ENCODE measurements at places on chromosomes 6 and 20.
A peak's percentile ranks its signal among the peaks of the same experiment; 100 is the strongest.

- DNase-seq, result no peak
Measured at GRCh38 chr20:11675920-11676629, 241.6 kb upstream of the BTBD3 start.

DNA sequence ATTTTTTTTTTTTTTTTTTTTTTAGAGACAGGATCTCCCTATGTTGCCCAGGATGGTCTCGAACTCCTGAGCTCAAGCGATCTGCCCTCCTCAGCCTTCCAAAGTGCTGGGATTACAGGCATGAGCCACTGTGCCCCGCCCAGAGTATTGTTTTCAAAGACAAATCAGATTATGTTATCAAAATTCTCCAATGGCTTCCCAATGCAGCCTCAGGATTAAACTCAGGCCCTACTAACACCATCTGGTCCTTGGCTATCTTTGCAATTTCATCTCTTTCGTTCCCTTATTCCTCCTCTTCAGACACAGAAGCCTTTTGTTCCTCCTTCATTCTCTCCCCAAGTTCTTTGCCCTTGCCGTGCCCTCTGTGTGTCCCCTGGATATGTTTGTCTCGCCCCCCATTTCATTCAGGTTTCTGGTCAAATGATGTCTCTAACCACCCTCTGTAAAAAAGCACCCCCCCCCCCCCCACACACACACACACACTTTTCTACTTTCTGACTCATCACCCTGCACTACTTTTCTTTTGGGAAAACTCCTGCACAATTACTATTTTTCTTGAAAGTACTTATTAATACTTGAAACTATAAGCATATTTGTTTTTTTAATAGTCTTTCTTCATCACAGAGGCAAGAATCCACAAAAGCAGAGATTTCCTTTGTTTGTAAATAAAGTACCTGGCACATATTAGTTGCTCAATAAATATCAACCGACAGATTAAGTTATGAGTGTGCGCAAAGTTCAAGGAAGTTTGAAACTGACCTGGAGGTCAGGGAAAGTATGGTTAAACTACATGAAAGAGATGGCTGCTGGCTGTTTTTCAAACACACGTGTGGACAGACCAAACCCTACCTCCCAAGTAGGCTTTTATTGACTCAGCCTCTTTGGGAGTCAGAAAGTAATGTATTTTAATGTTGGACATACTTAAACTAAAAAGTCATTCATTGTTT, 16.7 kb downstream of the BTN1A1 start:
- no peak for DNase-seq

- DNase-seq, result no peak
Measured at GRCh38 chr6:109118871-109119354, 23.6 kb downstream of the CEP57L1 start.

GRCh38 chr20:32672982-32673851, 524 bp downstream of the C20orf203 start:
- DNase-seq, result peak; percentile 32

- DNase-seq, result no peak
Measured at GRCh38 chr6:39266782-39267355, 37.6 kb upstream of the KCNK5 start.

GRCh38 chr20:5513975-5514516, 197.3 kb upstream of the PROKR2 start:
- DNase-seq, result no peak

- DNase-seq, result no peak
Measured at GRCh38 chr20:62643521-62644043, 1.3 kb downstream of the SLCO4A1 start.

DNA sequence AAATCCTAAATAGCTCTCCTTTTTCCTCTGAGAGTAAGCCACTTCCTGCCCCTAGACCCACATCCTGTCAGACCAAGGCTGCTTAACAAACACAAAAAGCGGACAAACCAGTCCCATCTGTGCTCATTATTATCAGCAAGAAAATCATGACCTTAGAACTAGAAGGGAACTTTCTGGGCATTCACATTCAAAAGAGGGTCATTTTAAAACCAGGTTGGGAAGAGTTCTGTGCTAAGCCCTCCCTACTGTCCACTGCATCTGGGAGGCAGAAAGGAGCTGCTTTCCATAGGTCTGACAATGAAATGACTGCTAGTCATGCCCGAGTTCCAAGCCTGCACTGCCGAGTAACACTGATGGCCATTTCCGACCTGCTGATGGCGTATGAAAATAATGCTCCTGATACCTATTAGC, 15.4 kb downstream of the EZR start:
- DNase-seq, result no peak

DNA sequence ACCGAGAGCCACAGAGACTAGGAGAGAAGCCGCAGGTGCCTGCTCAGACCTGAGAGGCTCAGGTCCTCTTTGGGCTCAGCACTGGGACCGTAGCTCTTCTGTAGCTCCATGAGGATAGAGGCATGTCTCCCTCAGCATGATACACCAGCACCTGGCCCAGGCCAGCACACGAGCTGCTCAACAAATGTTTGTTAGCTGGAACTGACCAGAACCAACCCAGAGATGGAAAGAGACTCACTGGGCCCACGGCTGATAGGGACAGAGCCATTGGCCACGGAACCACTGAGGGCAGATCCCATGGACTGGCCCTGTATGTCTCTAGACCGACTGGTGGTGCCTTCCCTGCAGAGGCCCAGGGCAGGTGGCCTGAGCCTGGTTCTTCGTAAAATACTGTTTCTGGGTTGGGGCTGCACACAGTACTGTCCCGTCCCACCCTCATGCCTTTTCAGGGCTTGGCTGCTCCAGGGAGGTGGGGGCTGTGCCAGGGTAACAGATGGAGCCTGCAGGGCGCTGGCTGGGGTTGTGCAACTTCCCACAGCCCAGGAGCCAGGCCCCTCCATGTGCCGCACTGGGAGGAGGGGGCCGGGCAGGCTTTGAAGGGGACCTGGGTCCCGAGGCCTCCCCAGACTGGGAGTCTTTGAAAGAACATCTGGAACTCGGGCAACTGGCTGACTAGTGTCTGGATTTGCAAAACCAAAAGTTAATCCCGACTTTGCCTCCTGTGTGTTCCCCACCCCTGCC, 5.2 kb downstream of the C20orf204 start:
- no peak for DNase-seq

GRCh38 chr6:69866351-69866769, at the start of gene COL19A1:
Gene COL19A1 (plus strand): TSS chr6:69866556. CDS start chr6:69879568, 13,012 bp downstream.
- no peak for DNase-seq

GRCh38 chr6:11779329-11780096, 910 bp upstream of the ADTRP start:
- DNase-seq, result no peak

DNA sequence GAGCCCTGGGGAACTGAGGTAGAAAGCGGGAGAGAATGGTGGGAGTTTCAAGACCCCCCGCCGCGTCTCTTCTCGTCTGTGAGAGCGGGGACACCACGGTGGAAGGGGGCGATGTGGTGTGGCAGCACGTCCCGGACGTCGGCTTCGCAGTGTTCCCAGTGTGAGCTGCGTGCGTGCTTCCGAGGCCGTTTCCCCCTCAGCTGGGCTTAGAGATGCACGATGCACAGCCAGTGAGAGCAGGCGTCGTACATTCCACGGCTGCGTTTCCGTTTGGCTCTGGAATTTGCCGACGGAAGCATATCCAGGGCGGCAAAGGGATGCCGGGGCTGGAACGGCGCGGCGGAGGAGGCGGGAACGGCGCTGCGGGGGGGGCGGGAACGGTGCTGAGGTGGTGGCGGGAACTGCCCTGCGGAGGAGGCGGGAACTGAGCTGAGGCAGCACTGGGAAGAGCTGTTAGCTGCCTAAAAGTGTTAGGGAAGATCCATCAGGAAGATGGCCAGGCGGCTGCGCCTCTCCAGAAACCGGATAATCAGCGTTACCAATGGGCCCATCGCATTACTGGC, 37.7 kb downstream of the KIF25 start:
- DNase-seq, result peak; percentile 48

GRCh38 chr6:143110572-143110971, 49.9 kb downstream of the AIG1 start:
- DNase-seq, result no peak

DNA sequence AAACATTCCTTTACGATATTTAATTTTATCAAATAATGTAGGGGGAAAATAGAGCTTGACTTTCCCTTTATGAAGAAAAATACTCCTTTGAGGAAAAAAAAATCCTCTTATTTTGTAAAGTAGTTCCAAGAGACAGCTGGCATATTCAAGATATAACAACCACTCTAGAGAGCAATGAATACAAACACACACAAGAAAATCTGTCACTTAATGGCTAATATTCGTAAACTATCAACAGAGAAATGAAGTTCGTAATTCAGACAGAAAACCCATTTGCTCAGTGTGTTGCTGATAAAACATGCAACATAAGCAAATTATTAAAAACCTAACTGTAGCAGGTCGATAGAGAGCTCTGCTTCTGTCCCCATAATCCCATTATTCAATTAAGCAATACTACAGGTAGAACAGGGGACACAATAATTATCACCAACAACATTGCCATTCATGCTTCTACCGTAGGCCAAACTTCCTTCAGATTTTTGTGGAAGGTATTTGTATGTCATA, 714.4 kb upstream of the MARCKS start:
- no peak for DNase-seq

GRCh38 chr6:19410481-19410880, 426.7 kb upstream of the ID4 start:
- no peak for DNase-seq

GRCh38 chr20:40583636-40584035, 105.4 kb downstream of the MAFB start:
- no peak for DNase-seq

GRCh38 chr6:157954150-157955117, 27.2 kb upstream of the SYNJ2 start:
- no peak for DNase-seq

GRCh38 chr6:16851044-16851540, 89.8 kb upstream of the ATXN1 start:
- DNase-seq, result no peak

- no peak for DNase-seq
Measured at GRCh38 chr6:7546020-7546369, 4.5 kb downstream of the DSP start.

GRCh38 chr20:5807431-5807830, 57.2 kb downstream of the SHLD1 start:
- DNase-seq, result no peak

- no peak for DNase-seq
Measured at GRCh38 chr20:47206962-47207641, 149.4 kb downstream of the ZMYND8 start.

GRCh38 chr20:18853946-18854646, 40.5 kb downstream of the SCP2D1 start:
- no peak for DNase-seq

DNA sequence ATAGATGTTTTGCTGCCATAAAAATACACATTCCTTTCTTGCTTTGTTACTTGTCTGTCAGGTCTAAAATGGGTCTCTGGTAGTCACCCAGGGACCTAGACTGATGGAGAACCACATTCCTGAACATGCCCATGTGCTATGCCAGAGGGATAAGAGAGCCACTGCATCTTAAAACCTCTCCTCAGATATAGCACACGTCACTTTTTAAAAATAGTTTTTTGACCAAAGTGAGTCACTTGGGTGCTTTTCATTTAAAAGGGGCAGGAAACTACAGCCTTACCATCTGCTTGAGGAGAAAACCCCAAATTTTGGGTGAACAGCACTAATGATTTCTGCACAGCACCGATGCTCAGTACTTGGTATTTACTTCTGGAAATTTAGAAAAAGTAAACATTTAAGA, 197.8 kb downstream of the OGFRL1 start:
- DNase-seq, result no peak

DNA sequence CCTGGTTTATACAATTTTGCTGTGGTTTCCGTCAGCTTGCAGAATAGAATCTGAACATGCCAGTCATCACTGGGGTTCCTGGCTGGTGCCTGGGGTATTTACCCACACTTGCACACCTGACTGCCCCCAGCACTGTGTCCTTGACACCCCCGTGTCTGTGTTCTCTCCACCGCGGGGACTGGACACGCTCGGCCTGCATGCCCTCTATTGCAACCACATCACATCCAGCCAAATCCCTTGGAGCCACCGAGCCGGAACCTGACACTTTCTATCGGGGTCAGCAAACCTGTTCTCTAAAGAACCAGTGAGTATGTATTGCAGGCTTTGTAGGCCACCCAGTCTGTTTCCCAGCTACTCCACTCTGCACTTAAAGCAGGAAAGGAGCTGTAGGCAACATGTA, 527.5 kb downstream of the PRKN start:
- DNase-seq, result no peak

DNA sequence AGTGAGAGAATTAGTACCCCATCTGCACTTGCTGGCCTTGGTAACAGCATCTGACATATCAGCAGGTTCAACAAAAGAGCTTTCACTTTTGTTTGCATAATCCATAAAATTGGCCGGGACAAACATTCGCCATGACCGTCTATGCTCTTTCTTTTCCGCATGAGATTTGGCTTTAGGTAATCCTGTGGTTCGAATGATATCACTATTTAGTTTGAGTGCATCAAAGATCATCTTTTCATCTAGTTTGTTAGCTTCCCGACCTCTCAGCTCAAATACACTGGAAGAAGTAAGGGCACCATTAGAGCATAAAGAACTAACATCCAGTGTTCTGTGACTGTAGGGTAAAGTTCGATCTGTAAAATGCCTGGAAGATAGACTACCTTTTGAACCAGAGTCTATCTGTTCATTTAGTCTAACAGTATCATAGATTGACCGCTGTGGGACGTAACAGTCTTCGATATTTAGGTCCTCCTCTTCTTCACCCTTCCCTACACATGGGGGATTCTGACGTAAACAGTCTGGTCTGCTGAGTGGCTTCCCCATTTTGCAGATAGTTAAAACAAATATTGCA, 101.6 kb downstream of the DST start:
- peak; percentile 81 for DNase-seq

- DNase-seq, result no peak
Measured at GRCh38 chr6:37648465-37649330, 49.0 kb downstream of the MDGA1 start.

- DNase-seq, result no peak
Measured at GRCh38 chr20:57651881-57652605, 31.8 kb upstream of the ZBP1 start.

- DNase-seq, result no peak
Measured at GRCh38 chr6:36136034-36136433, 5.7 kb downstream of the MAPK13 start.

GRCh38 chr6:156876302-156876701, 99.1 kb downstream of the ARID1B start:
- no peak for DNase-seq

Measured in NCI-H1092 treated with DMSO at 0.1 percent for 48 hours (cell line).